ENCODE measurements at places on chromosomes 13 and 19. TPM values are rescaled to one million over a fixed set of nuclear protein-coding genes. Genes with fewer than 3 reads are reported as not detected.

Gene DCLK1
- not detected for total RNA-seq

Gene ANKRD24
- 0.75 TPM for total RNA-seq

Gene CLEC17A
- total RNA-seq: 0.34 TPM

Gene LIG4
- 4.7 TPM for total RNA-seq

Gene MAP4K1
- 298 TPM for total RNA-seq

Gene SYCN
- total RNA-seq: not detected

Gene SIGLEC7
- 0.42 TPM for total RNA-seq

Gene DDX49
- 45.2 TPM for total RNA-seq

Gene FCAR
- 8.6 TPM for total RNA-seq

Gene RAB20
- total RNA-seq: 1.2 TPM

Gene SIGLECL1
- not detected for total RNA-seq

Gene TMEM205
- total RNA-seq: 15.3 TPM

Gene PCDH20
- 0.21 TPM for total RNA-seq

Gene PLA2G4C
- total RNA-seq: 12.6 TPM
